ENCODE measurements at places on chromosomes 4 and X. TPM values are rescaled to one million over a fixed set of nuclear protein-coding genes. Genes with fewer than 3 reads are reported as not detected.

Gene SHROOM4
- 2.6 TPM for total RNA-seq

Gene CLGN
- not detected for total RNA-seq

Gene IL21
- total RNA-seq, result not detected

Gene USP17L19
- not detected for total RNA-seq

Gene ADH1B
- 565 TPM for total RNA-seq

Gene TFE3
- total RNA-seq, result 47.7 TPM

Gene CENPVL3
- total RNA-seq, result not detected

Gene RS1
- total RNA-seq, result not detected

Gene ITGB1BP2
- 0.70 TPM for total RNA-seq

Gene ARHGAP36
- not detected for total RNA-seq

Gene DBET
- total RNA-seq, result not detected

Gene SLC49A3
- total RNA-seq, result 1.1 TPM

Gene AKAP17A
- 20.9 TPM for total RNA-seq

Gene SLC25A6
- total RNA-seq, result 212 TPM

Gene TRPC5OS
- total RNA-seq, result not detected

Gene BCOR
- 2.5 TPM for total RNA-seq

Gene INTU
- total RNA-seq, result 9.1 TPM

Gene PGM2
- 8.0 TPM for total RNA-seq

Gene WDFY3
- total RNA-seq, result 38.3 TPM

Gene ACE2
- total RNA-seq, result not detected

Gene SHROOM3
- total RNA-seq, result 25.0 TPM

Gene LARP7
- total RNA-seq, result 25.9 TPM

Gene ETDB
- total RNA-seq, result not detected

Gene TKTL2
- total RNA-seq, result not detected

Gene TBC1D25
- 6.2 TPM for total RNA-seq

Gene ASMT
- not detected for total RNA-seq

Gene FAM47A
- total RNA-seq, result not detected

Gene S100P
- not detected for total RNA-seq

Gene PCDH18
- total RNA-seq, result 33.4 TPM

Gene ENOX2
- total RNA-seq, result 6.9 TPM

Gene MBNL3
- total RNA-seq, result 0.53 TPM

Gene OPHN1
- 2.7 TPM for total RNA-seq

Gene ZFP42
- total RNA-seq, result not detected

Gene RFC1
- 41.1 TPM for total RNA-seq

Gene DCHS2
- total RNA-seq, result not detected

Gene SH3RF1
- 19.5 TPM for total RNA-seq

Gene SMIM10
- 2.3 TPM for total RNA-seq

Gene CXCL9
- not detected for total RNA-seq

Gene UGT2B11
- total RNA-seq, result not detected

Gene PABPC5
- total RNA-seq, result 0.82 TPM

Data from smooth muscle cell of the coronary artery (primary cell).